ENCODE measurements at places on chromosomes 11 and 22.

GRCh38 chr11:38206663-38207062 is 1608.6 kb upstream of the RAG2 start:
- no peak for DNase-seq

DNA sequence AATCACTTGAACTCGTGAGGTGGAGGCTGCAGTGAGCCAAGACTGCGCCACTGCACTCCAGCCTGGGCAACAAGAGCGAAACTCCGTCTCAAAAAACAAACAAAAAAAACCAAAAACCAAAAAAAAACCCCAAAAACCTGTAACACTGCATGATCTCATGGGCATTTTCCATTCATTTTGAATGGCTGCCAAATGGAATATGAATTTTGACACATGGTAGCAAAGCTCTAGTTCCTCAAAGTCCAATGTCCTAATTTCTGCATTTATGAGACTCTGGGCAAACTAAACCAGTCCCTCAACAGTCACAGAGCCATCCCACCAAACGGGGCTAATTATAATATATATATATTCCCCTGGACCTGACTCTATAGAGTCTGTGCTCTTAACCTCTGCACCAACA is 61.8 kb downstream of the SGSM3 start:
- no peak for DNase-seq

DNA sequence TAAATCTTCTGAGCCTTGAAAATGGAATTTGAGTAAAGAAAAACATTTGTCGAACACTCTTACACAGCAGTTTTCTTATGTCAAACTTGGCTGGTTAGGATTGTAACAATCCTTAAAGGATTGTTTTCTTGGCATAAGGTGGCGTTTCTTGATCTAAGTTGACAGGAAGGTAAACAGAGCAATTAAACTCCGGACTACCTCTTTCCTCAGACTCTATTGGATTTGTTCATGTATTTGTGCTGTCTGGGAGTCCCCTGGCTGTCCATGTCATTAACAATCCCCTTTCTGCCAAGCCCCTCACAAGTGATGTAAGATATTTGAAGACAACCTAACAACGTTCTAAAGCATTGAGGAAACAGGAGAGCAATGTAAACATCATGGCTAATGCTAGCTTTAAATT is 222.5 kb upstream of the SNX19 start:
- DNase-seq: no peak

DNA sequence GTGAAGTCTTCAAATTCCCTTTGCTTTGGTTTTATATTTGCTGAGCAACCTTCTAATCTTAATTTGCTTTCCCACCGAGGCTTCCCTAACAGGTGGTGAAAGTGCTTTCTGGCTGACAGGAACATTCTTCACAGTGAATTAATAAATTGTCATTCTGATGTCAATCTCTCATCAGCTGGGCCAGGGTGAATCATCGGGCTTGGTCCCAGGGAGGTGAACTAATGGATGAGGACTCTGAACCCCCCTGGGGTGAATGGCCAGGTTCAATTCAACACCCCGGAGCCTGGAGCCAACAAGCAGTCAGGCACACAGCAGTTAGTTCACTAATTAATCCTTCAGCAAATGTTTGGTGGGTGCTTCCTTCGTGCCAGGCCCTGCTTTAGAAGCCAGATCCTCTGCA is 155.4 kb upstream of the PDGFD start:
- no peak for DNase-seq

DNA sequence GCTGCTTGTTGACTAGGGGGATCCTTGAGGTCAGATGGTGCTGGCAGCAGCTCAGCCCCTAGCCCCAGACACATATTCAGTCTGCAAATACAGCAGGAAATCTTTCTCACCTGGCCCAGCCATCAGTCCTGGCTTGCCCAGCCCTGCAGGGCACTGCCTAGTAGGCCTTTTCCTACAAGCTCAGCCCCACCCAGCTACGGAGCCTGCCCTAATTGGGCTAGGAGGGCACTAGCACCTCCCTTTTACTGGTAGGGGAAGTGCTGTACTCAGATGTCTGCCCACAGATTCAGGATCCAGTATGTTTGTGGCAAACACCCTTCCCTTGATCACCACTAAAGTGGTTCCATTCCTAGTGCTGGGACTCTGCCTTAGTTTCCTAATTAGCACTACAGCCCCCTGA is 257.1 kb upstream of the CADM1 start:
- DNase-seq: no peak

GRCh38 chr11:13962562-13963168 is at the start of gene SPON1:
Gene SPON1 (plus strand): TSS chr11:13962723. CDS start chr11:13962905, 182 bp downstream.
- no peak for DNase-seq

GRCh38 chr11:92920331-92920730 is 49.1 kb upstream of the MTNR1B start:
- DNase-seq: no peak

GRCh38 chr11:34865261-34865660 is 50.9 kb downstream of the APIP start:
- DNase-seq: no peak

DNA sequence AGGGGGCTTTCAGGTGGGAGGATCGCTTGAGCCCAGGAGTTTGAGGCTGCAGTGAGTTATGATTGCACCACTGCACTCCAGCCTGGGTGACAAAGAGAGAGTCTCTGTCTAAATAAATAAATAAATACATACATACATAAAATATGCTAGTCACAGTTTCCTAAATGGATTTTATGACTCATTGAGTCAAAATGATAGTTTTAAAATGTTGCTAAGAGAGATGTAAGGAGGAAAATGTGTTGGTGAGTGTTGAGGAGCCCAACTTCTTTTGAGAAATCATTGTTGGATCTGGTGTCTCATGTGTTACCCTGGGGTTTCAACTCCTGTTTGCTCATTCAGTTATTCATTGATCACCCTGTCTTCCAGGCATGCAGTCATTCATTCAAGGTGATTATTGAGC is 21.0 kb downstream of the PARVB start:
- no peak for DNase-seq

DNA sequence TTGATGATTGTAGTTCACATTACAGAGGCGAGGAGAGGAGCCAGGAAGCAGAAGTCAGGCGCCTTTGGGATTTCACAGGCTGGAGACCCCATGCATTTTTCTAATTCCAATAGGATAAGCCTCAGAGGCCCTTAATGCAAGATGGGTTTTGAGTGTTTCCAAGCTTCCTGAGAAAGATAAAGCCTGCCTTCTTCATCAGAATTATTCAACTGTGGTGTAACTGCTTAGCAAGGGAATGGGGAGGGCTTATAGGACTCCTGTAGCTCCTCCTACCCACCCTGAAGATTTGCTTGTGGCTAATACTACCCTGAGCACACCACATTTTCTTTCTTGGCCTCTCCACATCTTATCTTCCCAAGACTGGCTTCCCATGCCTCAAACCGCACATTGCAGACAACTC is 151.1 kb upstream of the ISX start:
- no peak for DNase-seq

DNA sequence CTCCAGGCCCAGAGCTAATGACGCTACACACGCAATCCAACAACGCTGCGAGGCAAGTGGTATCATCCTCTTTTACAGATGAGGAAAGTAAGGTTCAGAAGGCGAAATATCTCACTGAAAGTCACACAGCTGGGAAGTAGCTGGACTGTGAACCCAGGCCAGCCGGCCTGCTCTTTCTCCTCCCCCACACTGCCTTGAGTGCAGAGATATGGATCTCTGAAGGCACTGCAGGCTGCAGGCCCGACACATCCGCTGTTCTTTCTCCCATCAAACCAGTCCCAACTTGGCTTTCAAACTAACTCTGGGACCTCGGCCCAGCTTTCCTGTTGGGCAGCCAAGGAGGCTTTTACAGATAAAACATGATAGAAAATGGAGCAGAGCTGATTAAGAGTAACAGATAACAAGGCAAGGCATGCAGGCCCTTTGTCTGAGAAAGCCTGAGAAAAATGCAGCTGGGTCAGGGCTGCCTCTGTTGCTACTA is 64.0 kb upstream of the PTPRJ start:
- DNase-seq: no peak

- peak; percentile 80 for DNase-seq
Measured at GRCh38 chr11:61021661-61022212, 50.3 kb downstream of the CD6 start.

DNA sequence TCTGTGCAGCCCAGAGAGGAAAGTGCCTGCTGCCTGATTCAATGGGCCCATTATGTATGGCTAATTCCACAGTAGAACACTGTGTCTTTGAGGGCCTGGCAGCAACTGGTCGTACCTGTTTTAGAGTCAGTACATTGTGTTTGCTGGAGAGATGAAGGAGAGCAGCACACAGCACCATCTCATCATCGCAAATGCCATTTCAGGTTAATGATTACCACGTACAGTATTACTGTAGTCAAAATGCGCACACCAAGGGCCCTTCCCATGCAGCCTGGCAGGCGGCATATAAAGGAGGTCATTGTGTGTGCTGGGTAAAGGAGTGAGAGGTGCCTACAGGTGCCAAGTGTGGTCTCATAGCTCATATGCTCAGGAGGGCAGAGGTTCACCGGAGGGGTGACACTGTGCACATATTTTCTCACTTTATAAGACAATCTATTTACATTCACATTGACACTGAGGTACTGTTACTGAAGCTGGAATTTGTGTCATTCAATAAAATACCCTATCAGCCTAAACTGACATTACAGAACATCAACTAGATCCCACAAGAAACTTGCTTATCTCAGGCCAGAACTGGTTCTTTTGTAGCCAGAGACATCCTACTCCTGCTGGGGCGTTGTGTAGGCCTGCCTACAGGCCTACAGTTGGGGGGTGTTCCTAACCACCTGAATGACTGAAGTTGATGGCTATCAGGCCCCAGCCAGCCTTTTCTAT is 90.4 kb downstream of the APIP start:
- no peak for DNase-seq

DNA sequence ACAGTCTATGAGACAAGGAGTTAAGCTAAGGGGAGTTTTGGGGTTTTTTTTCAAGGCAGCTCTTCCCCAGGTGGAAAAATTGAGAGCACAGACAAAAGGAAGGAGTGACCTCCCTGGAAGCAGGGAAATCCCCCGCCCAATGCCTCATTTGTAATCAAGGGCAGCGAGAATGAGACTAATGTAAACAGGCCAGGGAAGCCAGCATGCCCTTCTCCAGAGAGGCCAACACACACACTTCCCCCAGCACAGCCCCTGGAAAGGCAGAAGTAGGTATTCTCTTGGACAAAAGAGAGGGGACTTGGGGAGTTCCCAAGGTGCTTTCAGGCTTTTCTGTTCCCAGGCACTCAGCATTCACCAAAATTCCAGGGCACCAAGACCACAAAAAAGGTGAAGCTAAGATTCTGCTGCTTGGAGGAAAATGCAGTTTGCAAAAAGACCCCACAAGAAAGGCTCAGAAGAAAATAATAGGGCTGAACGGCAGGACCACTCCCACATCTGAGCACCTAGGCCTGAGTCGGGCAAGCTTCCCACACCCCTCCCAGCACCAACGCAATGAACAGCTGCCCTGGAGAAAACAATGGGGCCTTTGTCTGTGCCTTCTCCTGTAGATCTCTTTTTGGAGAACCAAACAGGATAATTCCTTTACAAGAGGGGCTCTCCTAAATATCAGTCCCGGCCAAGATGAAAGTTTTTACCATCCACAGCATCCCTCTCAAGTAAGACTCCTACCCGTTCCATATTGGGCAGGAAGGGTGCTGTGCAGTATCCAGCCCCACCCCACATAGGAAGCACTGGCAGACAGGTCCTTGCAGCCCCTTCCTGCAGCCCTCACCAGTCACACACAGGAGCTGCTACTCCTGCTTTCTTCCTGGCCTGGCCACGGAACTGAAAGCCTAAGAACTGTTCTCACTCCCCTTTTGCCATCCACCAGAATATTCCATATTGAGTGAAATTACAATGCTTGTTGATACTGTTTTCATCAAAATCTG is 70.7 kb upstream of the AKIP1 start:
- no peak for DNase-seq

GRCh38 chr22:39627865-39628562 is 57.5 kb downstream of the CACNA1I start:
- DNase-seq: no peak

GRCh38 chr11:2477254-2477653 is 32.4 kb downstream of the KCNQ1 start:
- no peak for DNase-seq
